ENCODE measurements at places on chromosomes 7 and 10. TPM values are rescaled to one million over a fixed set of nuclear protein-coding genes. Genes with fewer than 3 reads are reported as not detected.

DNA sequence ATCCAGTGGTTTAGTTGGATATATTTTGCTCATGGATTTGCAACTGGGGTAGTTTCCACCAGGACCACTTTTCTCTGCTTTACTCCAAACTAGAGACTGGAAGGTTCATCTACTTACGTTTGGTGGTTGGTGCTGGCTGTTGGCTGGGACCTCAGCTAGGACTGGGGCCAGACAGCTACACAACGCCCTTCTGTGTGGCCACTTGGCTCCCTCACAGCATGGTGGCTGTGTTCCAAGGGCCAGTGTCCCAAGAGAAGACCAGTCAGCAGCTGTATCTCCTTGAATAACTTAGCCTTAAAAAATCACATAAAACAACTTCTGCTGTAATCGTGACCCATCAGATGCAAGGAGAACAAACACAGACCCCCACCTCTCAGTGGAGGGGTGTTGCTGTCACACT lies 4.2 kb upstream of the KCNH2 start:
- H3K4me3 ChIP-seq: no peak overlapping the region
- no peaks in the 10 kb centered on the region for H3K36me3 ChIP-seq
- H3K27ac ChIP-seq: no peak overlapping the region
- no peaks in the 10 kb centered on the region for H3K4me1 ChIP-seq
- no peak for DNase-seq

The SUGCT gene
- 21.7 TPM for total RNA-seq

DNA sequence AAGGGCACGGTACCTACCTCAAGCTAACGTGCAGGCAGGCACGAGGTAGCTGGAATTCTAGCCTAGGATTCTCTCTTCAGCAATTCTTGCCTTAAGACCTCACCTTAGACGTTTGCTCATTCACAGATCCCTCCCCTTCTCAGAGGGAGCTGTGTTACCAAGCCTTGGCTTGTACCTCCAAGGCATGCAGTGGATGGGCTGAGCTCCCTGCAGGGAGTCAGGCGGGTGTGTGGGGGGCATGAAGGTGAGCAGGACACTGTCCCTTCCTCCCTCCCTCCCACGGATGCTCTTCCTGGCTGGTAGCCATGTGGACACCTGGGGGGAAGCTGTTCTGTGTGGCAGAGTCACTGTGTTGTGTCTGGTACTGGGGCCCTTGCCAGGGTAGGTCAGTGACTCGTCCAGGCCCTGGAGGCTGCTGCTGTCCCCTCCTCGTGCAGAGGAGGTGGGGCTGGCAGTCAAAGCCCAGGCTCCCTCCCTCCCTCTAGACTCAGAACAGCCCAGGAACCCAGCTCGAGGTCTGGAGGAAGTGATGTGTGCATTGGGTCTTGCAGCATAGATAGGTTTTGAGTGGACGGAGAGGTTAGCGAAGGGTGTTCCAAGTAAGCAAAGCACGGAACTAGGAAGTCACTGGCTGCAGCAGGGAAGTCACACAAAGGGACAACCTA lies 222.2 kb upstream of the SH2B2 start:
- H3K4me1 ChIP-seq: no peaks in the 10 kb centered on the region
- H3K4me3 ChIP-seq: no peak overlapping the region
- no peak overlapping the region for H3K27ac ChIP-seq
- H3K36me3 ChIP-seq: no peaks in the 10 kb centered on the region

The ZNF33B gene
- 9.4 TPM for total RNA-seq

- no peak overlapping the region for H3K27ac ChIP-seq
- no peaks in the 10 kb centered on the region for H3K36me3 ChIP-seq
- H3K4me3 ChIP-seq: no peak overlapping the region
- H3K27me3 ChIP-seq: peaks cover 2% of the 10 kb centered on the region
Measured at GRCh38 chr10:86655596-86655995, 1.2 kb downstream of the OPN4 start.

- peaks cover 36% of the 10 kb centered on the region for H3K27me3 ChIP-seq
- no peaks in the 10 kb centered on the region for H3K4me1 ChIP-seq
- H3K4me3 ChIP-seq: no peak overlapping the region
- DNase-seq: no peak
Measured at GRCh38 chr7:42400211-42400772, 163.3 kb upstream of the GLI3 start.

The KIAA1217 gene
- total RNA-seq: 51.0 TPM

DNA sequence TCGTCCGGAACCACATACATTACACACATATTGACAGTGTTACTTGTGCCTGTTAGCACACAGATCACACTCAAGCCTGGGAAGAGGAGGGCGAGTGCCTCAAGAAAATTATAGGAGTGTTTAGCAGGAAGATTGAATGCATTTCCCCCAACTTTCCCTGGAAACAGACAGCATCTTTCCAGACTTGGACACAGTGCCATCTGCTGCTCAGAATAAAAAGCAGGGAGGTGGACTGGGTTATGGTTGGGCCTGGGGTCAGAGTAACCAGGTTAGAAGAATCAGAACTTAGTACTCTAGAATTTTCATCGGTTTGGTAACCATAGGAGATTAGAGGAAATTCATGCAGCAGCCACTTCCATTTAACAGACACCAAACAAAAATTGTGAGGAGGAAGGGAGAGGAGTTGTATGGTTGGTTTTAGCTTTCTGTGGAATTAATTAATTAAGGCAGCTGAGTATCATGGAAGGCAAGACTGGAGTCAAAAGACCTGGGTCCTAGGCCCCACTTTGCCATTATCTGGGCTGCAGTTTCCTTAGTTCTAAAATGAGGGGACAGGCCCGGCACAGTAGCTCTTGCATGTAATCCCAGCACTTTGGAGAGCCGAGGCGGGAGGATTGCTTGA lies 43.4 kb upstream of the OPTN start:
- DNase-seq: no peak
- H3K4me1 ChIP-seq: no peaks in the 10 kb centered on the region
- H3K36me3 ChIP-seq: no peaks in the 10 kb centered on the region
- no peak overlapping the region for H3K27ac ChIP-seq
- H3K4me3 ChIP-seq: no peak overlapping the region
- H3K27me3 ChIP-seq: peaks cover 10% of the 10 kb centered on the region

The TMEM26 gene
- 6.5 TPM for total RNA-seq

GRCh38 chr10:73991884-73992245 lies 6.1 kb upstream of the VCL start:
- H3K27ac ChIP-seq: no peak overlapping the region
- H3K27me3 ChIP-seq: no peaks in the 10 kb centered on the region
- H3K36me3 ChIP-seq: no peaks in the 10 kb centered on the region
- H3K4me3 ChIP-seq: no peak overlapping the region

The TMEM213 gene
- not detected for total RNA-seq

The TRPV6 gene
- not detected for total RNA-seq

DNA sequence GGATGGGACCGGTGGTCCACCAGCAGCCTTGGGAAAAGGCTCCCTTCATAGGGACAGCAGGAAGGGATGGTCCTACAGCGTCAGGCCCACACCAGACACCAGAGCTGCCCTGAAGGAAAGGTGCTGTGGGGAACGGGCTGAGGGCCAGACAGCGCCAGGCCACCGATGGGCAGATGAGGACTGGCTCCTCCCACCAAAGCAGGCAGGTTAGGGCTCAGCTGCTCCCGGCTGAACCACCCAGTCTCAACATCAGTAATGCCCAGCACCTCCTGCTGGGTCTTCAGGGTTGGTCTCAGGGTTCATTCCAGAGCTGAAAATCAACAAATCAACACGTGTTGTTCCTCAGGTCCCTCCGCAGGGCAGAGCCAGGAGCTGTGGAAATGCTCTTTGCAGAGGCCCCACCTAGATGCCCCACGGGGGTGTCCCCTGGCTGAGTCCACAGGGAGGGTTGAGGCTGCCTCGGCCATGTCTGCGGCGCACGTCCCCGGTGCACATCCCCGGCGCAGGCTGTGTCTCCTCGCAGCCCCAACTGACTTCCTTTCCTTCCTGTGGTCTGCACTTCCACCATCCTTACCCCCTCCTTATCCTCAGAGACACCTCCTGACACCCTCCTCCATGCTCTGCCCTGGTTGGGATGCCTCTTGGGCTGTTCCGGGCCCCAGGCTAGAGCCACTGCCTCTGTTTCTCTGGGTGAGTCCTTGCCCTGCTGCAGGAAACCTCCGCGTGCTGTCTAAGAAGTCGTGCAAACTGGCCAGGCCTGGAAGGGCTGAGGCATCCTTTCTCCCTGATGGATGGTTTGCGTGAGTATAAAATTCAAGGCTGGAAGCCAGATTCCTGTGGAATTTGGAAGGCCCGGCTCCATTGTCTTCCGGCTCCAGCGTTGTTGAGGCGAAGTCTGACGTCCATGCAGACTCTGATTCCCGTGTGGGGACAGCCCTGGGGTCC lies 32.8 kb upstream of the CFAP46 start:
- no peak overlapping the region for H3K4me3 ChIP-seq
- H3K27ac ChIP-seq: no peak overlapping the region
- H3K4me1 ChIP-seq: no peaks in the 10 kb centered on the region
- DNase-seq: peak; percentile 88
- H3K36me3 ChIP-seq: no peaks in the 10 kb centered on the region

GRCh38 chr7:122268101-122268500 lies 36.4 kb downstream of the FEZF1 start:
- no peak overlapping the region for H3K4me3 ChIP-seq
- no peaks in the 10 kb centered on the region for H3K36me3 ChIP-seq
- no peak overlapping the region for H3K27ac ChIP-seq
- H3K27me3 ChIP-seq: no peaks in the 10 kb centered on the region
- H3K4me1 ChIP-seq: no peaks in the 10 kb centered on the region

The DRGX gene
- under 0.01 TPM for total RNA-seq

GRCh38 chr10:28906011-28906411 lies 228.7 kb downstream of the BAMBI start:
- peak overlapping the region; percentile 9 for H3K4me3 ChIP-seq
- no peak for DNase-seq
- peak overlapping the region; percentile 66 for H3K27ac ChIP-seq
- H3K36me3 ChIP-seq: no peaks in the 10 kb centered on the region
- H3K27me3 ChIP-seq: no peaks in the 10 kb centered on the region
- peaks cover 26% of the 10 kb centered on the region for H3K4me1 ChIP-seq

DNA sequence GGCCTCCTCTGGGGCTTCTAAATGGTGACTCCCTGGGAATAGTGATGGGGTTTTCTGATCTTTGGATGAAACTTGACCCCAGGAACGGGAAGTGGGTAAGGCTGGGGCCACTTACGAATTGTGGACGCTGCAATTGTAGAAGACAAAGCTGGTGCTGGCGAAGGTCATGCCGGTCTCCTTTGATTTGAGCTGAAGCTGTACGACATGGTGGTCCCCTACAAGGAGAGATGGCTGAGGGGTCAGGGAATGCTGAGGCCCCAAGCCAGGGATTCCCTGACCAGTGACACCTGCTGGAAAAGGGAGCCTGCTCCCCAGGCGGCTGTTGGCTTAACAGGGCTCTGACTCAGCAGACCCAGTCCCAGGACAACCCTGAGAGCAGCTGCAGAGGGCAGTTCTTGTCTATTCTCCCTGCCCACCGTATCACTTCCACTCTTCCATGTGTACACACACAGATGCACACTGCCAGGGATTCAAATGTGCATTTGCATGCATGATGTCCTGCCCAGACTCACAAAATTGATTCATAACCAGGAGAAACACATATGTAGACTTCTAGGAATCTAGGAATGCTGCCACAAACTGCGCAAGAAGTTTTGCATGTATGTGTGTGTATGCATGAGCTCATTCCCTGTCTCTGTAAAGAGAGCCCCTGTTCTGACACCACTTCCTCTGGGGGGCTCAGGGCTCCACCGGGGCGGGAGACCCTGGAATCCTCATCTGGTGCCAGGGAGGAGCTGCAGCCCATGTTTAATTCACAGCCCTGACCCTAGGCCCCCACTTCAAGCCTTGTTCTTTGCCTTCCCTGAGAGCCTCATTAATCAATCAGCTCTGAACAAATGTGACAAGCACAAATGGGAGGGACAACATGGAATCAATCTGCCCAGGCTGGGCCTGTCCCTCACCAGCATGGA lies 350.0 kb downstream of the PLXNA4 start:
- no peaks in the 10 kb centered on the region for H3K36me3 ChIP-seq
- no peak overlapping the region for H3K27ac ChIP-seq
- DNase-seq: no peak
- H3K4me3 ChIP-seq: no peak overlapping the region
- no peaks in the 10 kb centered on the region for H3K4me1 ChIP-seq

The RNF32 gene
- total RNA-seq: under 0.01 TPM

The ZNF365 gene
- total RNA-seq: 9.1 TPM

- no peak for DNase-seq
- no peak overlapping the region for H3K27ac ChIP-seq
- H3K4me3 ChIP-seq: no peak overlapping the region
- peaks cover 34% of the 10 kb centered on the region for H3K4me1 ChIP-seq
- no peaks in the 10 kb centered on the region for H3K27me3 ChIP-seq
Measured at GRCh38 chr7:55099821-55100543, 81.2 kb downstream of the EGFR start.

GRCh38 chr10:120946497-120946896 lies 95.3 kb downstream of the WDR11 start:
- no peak overlapping the region for H3K4me3 ChIP-seq

DNA sequence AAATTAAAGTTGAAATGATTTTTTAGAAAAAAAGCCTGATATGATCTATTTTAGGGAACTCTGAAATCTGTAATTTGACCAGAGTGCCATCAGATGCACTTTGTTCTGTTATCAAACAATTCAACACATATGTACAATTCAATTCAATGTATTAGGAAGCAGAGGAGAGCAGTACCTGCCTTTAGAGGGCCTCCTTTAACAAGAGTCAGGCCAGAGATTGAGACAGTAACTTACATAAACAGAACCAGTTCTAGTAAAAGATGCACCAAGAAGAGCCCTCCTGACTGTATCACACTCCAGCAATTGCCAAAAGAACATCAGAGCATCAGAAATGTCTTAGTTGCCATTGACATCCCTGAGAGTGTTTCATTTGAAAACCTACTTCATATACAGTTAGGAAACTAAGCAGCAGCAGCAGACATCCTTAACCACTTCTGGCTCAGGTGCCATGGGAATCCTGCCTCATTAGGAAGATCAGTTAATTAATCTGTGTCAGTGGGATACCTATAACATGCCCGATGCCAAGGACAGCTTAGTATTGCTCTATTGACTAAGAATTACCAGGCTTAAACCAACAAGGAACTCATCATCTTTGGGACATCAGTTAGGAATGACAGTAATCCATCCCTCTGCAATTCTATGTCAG lies 1222.6 kb upstream of the LRRN3 start:
- H3K27me3 ChIP-seq: no peaks in the 10 kb centered on the region
- no peak for DNase-seq
- H3K27ac ChIP-seq: no peak overlapping the region
- H3K4me3 ChIP-seq: no peak overlapping the region
- H3K36me3 ChIP-seq: no peaks in the 10 kb centered on the region

DNA sequence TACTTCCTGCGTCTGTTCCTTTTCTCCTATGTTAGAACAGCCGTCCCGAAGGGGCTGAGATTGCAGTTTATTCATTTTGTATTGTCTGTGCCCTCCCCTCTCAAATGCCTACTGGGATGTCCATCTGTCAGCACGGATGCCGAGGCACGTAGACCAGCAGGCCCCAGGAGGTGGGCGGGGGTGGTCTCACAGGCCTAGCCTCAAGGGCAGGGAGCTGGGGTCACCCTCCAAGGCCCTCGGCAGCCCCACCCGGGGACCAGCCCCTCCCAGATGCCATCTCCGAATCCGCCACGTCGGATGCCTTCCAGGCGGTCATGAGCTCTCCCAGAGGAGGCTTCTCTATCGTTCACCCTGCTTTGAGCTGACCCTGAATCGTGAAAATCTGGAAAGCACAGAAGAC lies 59.7 kb downstream of the ELFN1 start:
- DNase-seq: no peak
- no peak overlapping the region for H3K4me3 ChIP-seq
- no peaks in the 10 kb centered on the region for H3K4me1 ChIP-seq

GRCh38 chr10:49509771-49510303 lies 29.1 kb downstream of the ERCC6 start:
- no peak for DNase-seq
- H3K36me3 ChIP-seq: peaks cover 16% of the 10 kb centered on the region
- no peak overlapping the region for H3K4me3 ChIP-seq

The BBIP1 gene
- 32.2 TPM for total RNA-seq
